ENCODE measurements at places on chromosomes 12 and 14.

- no peak for DNase-seq
Observed at GRCh38 chr14:96503306-96503679, 1.1 kb downstream of the PAPOLA start.

DNA sequence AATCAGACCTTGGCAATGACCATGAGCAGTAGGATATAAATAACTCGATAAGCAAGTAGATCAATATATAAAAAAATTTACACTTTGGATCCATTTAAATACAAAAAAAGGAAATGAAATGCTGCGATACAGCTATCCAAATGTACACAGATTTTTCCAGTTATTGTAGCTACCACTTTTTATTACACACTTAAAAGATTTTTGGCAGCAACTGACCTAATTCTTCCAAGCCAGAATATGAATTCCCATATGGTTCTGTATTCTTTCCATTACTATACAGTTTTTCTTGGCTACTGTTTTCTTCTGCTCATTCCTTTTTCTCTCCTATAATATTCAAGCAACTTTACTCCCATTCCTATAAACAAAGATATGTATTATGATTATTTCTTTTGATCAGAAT lies 52.2 kb downstream of the TMTC1 start:
- no peak for DNase-seq

DNA sequence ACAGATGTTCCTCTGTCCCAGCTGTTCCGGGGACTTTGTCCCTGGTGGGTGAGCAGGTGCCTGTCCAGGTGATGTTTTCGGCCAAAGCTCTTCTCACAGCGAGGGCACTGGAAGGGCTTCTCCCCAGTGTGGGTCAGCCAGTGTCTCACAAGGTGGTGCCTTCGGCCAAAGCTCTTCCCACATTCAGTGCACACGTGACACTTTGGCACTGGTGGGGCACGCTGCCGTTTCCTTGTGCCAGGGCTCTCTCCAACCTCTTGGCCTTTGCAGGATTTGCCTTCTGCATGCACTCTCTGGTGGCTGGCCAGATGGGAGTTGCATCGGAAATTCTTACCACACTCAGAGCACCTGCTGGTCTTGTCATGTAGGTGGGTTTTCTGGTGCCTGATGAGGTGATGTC lies 7.7 kb downstream of the ZNF641 start:
- no peak for DNase-seq

- DNase-seq, result no peak
Observed at GRCh38 chr12:119727600-119728443, 59.9 kb downstream of the PRKAB1 start.

GRCh38 chr14:92800012-92800411 lies 5.9 kb downstream of the GOLGA5 start:
- no peak for DNase-seq

DNA sequence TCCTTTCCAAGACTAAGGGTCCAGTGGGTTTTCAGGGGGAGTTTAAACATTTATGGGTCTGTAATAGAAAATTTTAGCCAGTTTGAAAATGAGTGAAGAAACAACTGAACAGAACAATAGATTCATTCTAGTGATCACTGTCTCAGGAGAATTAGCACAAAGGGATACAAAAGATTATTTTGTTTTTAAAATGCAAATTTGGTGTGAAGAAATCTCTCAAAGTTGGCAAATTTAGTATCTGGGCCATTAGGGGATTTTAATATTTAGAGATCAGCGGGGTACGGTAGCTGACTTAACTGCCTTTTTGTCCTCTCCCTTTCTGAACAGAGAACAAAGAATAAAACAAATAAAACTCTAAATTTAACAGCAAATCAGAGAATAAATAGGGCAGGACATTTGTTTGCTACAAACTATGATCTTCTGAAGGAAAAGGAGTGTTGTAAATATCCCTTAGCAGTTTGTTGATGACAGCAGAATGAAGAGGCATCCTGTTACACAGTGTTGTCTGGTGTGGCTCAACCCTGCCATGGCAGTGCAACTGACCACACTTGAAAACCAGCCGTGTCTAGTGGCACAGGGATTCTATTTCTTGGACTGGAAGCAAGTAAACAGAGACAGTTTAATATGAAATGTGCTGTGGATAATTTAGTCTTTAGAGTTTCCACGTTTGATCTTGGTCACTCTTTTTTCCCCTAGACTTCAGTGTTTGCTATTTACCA lies 46.3 kb upstream of the LRTM2 start:
- no peak for DNase-seq

DNA sequence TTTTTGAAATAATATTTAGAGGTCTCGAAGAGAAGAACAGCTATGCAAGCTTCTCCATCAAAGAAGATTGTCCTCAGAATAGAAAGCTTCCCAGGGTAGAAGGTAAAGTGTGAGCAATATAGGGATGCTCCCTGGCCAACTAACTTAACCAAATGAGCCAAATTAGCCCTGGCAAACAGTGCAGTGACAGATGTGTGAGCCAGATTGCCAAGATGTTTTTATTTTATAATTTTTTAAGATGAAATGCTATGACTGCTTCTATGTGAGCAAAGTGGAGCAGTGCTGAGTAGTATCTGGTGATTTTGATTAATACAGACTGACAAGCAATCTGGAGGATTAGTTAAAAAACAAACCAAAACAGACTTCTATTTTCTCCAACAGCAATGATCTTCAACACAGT lies 202.1 kb downstream of the NOVA1 start:
- no peak for DNase-seq

- no peak for DNase-seq
Observed at GRCh38 chr14:23158779-23159178, 24.7 kb downstream of the SLC7A8 start.

- DNase-seq, result no peak
Observed at GRCh38 chr12:64077922-64078321, 144.2 kb downstream of the KICS2 start.

- no peak for DNase-seq
Observed at GRCh38 chr14:39368261-39368959, 63.8 kb downstream of the FBXO33 start.

- no peak for DNase-seq
Observed at GRCh38 chr12:112998987-112999767, 20.9 kb downstream of the OAS2 start.

- no peak for DNase-seq
Observed at GRCh38 chr12:112160611-112161010, 35.3 kb downstream of the TRAFD1 start.

DNA sequence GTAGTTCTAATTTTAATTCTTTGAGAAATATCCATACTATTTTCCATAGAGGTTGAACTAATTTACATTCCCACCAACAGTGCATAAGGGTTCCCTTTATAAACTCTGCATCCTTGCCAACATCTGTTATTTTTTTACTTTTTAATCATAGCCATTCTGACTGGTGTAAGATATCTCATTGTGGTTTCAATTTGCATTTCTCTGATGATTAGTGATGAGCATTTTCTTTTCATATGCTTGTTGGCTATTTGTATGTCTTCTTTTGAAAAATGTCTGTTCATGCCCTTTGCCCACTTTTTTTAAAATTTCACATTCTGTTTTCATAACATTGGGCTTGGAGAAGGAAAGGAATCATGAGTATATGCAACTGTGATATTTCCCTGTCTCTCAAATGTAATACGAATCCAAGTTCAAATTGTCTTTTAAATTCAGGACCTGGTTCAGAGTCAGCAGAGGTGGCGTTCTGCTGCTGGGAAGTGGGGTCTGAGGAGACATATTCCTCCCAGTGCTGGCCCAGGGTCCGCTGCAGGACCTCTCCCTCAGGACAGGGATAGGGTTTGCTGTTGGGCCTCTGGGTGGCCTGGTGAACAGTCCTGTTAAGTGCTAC lies 81.2 kb upstream of the ETV6 start:
- no peak for DNase-seq

DNA sequence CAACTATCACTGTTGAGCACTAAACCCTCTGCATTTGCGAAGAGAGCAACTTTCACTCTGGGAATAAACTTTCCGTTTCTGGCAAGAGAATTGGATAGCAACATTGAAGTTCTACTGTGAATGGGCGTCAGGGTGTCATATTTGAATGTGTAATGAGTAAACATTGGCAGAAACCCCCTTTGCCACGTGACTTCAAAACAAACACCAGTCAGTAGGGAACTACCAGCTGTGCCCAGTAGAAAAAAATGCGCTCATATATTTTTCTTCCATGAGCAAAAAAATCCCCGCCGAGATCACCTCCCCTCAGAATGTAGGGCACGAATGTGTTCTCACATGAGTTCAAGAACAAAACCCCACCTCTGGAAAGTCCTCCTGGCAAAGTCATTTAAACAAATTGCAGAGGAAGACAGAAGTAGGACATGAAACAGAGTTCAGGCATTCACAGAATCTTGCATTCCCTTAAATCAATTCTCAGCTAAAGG lies 80.6 kb downstream of the BTG1 start:
- no peak for DNase-seq

GRCh38 chr12:95412482-95413311 lies 61.3 kb upstream of the METAP2 start:
- no peak for DNase-seq

- no peak for DNase-seq
Observed at GRCh38 chr14:77991128-77991772, 178.9 kb upstream of the NRXN3 start.

GRCh38 chr14:97866664-97867063 lies 1069.5 kb downstream of the VRK1 start:
- DNase-seq, result no peak

DNA sequence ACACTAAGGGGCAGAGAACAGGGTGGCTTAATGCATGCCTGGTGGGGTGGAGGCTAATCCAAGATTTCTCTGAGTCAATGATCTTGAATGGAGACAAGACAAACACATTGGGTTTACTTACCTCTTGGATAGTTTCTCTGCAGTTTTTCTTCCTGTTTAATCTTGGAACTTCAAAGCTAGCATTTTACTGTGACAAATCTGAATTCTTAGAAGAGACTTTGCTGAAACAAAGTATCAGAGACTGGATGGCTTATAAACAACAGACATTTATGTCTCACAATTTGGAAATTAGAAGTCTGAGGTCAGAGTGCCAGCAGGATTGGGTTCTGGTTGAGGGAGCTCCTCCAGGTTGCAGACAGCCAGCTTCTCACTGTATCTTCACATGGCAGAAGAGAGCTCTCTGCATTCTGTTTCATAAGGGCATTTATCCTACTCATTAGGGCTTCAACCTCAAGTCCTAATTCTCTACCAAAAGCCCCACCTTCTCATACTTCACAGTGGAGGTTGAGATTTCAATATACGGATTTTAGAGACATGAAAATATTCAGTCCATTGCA lies 921.8 kb downstream of the VRK1 start:
- no peak for DNase-seq

DNA sequence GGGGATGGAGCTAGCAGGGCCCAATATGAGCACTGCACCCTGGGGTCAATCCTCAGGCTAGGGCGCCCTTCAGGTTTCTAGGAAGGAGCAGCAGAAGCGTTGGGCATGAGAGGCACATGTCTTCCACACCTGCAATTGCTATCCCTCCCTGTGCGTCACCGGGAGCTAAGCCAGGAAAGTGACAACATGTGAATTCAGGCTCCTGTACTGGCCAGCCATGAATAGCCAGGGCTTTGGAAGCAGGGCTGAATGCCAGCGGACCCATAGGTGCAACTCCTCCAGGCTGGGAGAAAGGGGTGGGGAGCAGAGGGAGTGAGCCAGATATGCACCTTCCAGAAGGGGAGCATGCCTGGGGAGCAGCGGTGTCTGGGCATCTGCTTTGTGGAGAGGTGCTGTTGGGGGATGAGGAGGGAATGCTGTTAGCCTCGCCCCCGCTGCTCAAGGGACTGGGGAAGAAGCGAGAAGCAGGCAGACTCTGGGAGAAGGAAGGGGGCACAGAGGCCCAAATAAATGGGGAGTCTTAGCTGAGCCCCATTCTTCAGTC lies 6.1 kb downstream of the HOXC5 start:
- no peak for DNase-seq

DNA sequence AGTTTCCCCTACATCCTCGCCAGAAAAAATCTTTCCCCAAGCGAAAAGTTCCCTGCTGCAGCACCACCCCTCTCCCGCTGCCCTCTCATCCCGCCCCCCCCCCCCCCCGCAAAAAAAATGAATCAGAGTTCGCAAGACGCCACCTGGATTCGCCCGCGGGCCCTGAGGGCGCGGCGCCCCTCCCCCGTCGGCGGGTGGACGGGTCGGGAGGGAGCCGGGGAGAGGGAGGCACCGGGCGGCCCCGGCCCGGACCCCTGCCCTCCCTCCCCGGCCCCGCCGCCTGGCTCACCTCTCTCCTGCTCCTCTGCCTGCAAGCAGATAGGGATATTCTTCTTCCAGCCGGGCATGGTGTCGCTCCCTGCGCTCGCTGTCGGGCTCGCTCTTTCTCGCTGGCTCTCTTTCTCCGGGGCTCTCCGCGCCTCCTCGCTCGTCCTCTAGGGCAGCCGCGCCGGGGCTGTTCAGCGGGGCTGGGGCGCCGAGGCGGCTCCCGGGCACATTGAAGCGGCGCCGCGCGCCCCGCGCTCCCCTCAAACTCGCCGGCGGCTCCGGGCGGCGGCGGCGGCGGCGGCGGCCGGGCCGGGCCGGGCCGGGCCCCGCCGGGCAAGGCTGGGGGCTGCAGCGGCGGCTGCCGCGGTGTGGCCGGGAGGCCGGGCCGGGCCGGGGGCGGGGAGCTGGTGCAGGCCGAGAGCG lies 200.3 kb upstream of the CAND1 start:
- DNase-seq, result no peak

- DNase-seq, result no peak
Observed at GRCh38 chr14:69378274-69378673, 19.8 kb downstream of the ERH start.

DNA sequence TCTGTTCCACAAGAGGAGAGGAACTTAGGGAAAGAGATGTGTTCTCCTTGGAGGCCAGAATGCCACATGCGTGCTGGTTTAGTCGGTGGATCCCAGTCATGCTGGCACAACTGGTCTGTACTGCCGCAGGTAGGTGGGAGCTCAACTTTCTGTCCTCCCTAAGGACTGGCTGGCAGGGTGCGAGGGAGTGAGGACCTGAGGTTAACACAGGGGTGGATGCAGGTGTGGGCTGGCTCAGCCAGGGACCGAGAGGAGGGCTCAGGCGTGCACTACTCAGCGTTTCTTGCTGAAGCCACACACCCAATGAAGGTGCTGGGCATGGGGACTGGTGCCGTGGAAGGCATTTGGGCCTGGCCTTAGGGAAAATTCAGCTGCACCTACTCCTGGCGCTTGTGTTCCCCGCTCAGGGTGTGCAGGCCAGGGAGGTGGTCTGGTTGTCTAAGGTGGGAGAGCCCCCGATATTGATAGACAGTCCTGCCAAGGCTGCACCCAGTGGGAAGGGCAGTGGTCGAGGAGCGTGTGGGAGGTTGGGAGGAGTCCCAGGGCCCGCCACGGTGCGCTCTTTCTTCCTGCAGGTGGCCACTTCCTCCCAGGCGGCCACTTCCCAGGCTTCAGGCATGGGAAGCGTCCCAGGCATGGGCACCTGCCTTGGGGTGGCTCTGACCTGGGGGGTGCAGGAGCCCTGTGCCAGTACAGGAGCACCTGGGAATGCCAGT lies 138.4 kb downstream of the ADGRD1 start:
- no peak for DNase-seq

GRCh38 chr12:57835366-57836288 lies 10.9 kb downstream of the CTDSP2 start:
- no peak for DNase-seq

GRCh38 chr14:58297412-58297761 lies 968 bp upstream of the ARID4A start:
- no peak for DNase-seq

- no peak for DNase-seq
Observed at GRCh38 chr12:58920102-58920960, at the start of gene LRIG3. Gene LRIG3 (minus strand): TSS chr12:58920504. CDS start chr12:58920235, 269 bp downstream.
